HFF-Myc (cell line): ENCODE measurements at places on chromosomes 6 and 20.

- DNase-seq: no peak
Measured at GRCh38 chr6:96138406-96138805, 122.6 kb downstream of the FUT9 start.

DNA sequence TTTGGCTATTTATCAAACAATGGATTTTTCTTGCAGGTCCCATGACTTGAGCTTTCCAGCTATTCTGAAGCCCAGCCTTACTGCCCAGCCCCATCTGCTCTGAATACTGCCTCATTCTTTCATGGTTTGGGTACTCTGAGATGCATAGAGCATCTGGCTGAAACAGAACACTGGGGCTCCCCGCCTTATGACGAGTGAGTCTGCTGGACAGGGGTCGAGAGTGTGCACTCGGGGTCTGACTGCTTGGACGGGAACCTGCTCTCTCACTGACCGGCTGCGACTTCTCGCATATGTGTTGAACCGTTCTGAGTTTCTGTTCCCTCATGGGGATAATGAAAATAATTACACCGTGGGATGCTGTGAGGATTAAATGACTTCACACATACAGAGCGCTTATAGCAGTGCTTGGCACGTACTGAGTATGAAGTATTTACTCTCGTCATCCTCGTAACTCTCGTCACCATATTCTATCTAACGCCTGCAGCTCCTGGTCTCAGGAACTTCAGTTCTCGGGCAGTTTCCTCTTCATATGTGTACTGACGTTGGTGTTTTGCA lies 59.5 kb upstream of the MPC1 start:
- no peak for DNase-seq

DNA sequence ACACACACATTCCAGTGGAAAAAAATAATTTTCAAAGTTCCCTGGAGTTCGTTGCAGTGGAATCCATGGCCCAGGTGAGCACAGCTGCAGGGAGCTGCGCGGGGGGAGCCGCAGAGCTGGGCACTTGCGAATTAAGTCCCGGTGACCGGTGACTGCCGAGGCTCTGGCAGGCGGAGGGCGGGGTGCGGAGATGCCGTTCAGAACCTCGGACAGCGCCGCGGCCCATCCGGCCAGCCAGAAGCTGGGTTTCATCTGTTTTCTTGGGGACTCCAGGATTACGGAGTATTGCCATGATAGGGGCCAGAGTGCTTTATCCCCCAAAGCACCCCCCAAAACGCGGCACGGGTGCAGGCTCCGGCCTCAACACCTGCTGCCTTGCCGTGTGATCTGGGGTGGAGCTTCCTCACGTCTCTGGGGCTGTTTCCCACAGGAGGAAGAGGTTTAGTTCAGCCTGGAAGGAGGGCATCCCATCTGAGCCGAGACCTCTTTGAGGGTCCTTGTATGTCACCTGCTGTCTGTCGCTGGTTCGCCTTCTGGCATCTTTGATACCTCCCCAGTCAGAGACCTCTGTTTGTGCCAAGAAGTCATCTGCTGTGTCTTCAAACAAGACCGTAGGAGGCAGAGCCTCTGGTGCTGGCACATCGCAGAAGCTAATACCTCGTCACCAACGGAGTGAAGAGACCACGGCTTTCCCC lies 99.4 kb downstream of the YTHDF1 start:
- no peak for DNase-seq

DNA sequence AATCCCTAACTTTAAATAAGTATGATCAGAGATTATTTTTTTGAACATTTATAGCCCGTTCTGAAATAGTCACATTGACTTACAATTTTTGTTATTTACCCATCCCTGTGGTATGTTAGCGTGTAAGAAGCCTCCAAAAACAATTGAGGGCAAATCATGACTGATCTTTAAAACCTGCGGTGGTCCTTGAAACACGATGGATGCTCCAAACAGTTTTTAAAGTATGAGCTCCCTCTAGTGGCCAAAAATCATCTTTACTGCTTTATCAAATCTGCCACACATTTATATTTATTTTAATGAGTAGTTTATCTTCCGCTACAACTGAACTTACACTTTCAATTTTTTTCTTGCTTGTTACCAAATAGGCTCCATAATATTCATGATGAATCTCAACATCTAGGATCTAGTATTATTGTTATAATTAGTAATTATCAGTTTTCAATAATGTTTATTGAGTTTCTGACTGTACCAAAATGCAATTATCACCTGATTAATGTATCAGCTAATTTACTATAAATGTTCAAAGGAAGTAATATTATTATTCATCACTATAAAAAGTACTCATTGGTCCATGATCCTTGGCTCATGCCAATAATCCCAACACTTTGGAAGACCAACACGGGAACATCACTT lies 52.2 kb downstream of the MARCKS start:
- DNase-seq: peak; percentile 72

DNA sequence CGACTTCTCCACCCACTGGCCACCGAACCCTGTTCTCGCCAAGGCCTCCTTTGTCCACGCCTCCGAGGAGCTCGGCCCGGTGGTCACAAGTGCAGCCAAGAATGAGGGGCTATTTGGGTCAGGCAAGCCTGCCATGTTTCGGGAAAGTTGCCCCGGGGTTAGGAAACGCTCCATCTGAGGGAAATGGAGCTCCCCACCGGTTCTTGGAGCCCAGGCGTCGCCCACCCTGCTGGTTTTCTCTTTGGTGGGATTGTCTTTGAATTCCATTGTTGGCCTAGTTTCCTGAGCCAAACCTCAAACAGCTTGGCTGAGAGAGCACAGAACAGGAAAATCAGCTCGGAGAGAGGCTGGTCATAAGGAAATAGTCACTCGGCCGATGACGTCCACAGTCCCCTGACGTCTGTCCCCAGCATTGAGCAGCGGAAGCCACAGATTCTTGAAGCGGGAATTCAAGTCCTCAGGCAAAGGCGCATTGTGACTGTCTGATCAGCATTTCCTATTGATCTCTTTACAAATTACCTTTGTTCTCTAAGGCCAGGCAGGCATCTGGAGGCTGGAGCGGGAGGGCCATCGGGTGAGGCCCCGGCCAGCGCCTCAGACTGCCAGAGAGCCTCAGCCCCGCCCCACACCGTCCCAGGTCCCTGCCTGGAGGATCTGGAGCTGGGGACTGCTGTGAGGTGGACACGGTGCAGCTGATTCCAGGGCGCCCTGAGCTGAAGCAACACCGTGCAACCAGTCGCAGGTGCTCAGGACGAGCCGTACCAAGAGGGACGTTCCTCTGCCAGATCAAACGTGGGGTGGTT lies 138.6 kb downstream of the DLL1 start:
- DNase-seq: no peak

- no peak for DNase-seq
Measured at GRCh38 chr6:28005975-28006374, 48.9 kb downstream of the OR2B6 start.

GRCh38 chr20:58056921-58057686 lies 171.3 kb downstream of the ANKRD60 start:
- no peak for DNase-seq

DNA sequence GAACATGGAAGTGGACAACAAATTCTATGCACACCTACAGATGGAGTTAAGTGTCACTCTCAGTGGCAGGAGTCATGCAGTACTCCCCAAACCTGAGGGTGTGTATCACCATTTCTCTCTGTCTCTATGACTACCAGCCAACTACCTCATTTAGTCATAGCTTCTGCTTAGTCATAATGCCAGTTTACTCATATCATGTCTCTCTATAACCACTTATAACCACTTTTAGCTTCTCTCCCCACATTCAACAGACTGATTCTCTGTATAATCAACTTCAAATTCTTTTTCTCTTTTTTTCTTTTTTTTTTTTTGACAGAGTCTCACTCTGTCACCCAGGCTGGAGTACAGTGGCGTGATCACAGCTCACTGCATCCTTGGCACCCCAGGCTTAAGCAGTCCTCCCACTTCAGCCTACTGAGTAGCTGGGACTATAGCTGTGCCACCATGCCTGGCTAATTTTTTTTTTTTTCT lies 13.8 kb upstream of the GTF3C6 start:
- DNase-seq: peak; percentile 72

GRCh38 chr6:141833001-141833655 lies 299.6 kb upstream of the GJE1 start:
- DNase-seq: no peak

DNA sequence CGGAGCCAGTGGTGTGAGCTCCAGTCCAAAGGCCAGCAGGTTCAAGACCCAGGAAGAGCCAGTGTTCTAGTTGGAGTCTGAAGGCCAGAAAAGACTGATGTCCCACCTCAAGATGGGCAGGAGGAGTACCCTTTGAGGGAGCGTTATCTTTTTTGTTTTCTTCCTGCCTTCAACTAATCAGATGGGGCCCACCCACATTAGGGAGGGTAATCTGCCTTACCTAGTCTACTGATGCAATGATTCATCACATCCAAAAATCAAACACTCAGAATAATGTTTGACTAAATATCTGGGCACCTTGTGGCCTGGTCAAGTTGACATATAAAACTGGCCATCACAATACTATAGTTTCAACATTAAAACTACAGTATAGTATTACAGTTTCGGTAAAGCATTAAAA lies 19.7 kb downstream of the ZKSCAN3 start:
- DNase-seq: no peak
